Astrocyte of the hippocampus (primary cell): ENCODE measurements at places on chromosomes 3 and 15.

DNA sequence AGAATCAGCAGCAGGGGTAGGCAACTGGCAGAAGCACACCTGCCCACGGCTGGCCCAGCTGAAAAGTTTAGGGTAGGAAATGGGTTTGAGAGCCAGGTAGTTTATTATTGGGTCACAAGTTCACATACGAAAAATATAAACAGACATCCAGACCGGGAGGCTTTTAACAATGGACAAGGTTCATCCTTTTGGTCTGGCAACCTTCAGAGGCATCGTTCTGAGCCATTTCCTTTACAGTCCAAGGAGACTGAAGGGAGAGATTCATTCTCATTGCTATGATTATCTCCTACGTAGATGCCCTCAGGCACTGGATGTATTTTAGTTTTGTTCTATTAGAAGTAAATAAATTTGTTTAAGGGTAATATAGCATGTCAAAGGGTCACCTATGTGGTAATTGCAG is 248.0 kb upstream of the THBS1 start:
- DNase-seq, result no peak

DNA sequence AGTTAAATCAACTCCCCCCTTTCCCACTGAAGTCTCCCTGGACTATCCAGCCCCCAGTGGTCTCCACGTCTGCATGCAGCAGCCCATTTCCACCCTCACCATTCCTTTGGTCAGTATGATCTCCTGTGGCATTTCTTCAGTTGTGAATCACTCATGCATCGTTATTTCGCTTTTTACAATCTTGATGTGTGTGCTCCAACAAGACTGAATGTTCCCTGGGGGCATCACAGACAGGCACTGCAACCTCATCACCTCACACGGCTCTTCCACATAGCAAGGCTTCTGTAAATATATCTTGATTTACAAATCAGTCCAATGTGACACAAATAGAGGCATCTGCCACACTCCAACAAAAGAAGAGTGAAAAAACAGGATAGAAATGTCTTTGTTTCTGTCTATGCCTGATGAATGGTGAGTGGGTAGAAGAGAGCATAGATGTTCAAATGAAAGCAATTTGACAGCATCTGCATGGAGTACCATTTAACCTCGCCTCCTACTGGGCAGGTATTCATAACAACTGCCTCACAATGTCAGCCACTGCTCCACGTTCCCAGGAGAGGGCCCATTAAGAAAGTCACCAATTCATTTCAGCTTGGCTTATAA is 5.2 kb downstream of the HEG1 start:
- DNase-seq, result no peak

DNA sequence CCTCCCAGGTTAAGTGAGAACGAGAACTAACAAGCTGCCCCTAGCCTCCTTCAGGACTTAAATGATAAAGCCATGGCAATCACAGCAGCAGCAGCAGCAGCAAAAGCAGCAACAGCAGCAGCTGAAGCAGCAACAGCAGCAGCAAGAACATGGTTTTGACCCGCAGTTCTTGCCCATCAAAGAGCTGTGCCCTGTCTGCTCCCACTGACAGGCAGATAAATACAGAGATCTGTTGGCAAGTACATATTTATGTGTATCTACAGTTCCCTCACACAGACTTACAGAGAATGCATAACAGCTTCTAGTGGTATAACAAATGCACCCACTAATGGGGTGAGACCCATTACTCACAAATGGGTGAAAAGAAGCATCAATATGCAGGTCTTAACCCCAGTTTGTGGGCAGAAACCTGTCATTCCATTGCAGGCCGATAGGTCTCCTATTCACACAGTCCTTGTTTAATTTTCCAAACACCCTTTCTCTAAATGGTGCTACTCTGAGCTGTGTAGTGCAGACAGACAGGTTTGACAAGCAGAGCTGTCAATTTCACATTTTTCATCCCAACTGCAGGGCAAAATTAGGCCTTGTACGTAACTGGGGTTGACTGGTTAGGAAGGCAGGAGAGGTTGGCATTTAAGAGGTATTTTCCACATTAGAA is 316.3 kb downstream of the TIGIT start:
- peak; percentile 39 for DNase-seq

DNA sequence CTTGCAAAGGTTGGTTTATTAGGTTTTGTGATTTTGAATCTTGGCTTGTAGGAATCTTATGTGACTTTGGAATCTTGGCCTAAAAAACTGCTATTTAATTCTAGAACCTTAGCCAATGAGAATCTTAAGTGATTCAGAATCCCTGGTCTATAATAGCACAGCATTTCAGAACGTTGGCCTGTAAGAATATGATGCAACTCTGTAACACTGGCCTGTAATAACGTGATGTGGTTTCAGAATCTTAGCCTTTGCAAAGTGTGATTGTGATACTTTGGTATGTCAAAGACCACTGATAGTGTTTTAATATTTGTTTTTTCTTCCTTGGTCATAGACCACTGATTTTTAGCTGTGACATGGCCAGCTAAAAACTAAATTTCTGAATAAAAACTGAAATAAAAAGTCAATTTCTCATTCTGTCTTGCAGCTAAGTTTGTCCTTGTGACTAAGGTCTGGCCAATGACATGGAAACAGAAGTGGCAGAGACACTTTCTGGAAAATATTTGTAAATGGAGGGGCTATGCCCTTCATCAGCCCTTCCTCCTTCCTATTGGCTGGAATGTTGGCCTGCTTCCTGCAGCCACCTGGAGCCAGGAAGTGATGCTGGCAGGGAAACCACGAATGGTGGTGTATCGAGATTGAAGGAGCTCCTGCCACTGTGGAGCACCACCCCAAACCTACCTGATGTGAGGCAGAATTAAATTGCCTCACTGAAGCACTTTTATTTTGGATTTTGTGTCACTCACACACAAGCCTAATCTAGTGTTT is 42.3 kb upstream of the CORO2B start:
- peak; percentile 79 for DNase-seq

GRCh38 chr3:55611121-55611520 is 124.0 kb upstream of the WNT5A start:
- no peak for DNase-seq
